ENCODE measurements at places on chromosomes 7 and 10. TPM values are rescaled to one million over a fixed set of nuclear protein-coding genes. Genes with fewer than 3 reads are reported as not detected.

CYP3A4 gene
- not detected for total RNA-seq

NPC1L1 gene
- total RNA-seq: 0.11 TPM

BMS1 gene
- 16.4 TPM for total RNA-seq

PAPOLB gene
- not detected for total RNA-seq

MTURN gene
- total RNA-seq: 9.7 TPM

DNA sequence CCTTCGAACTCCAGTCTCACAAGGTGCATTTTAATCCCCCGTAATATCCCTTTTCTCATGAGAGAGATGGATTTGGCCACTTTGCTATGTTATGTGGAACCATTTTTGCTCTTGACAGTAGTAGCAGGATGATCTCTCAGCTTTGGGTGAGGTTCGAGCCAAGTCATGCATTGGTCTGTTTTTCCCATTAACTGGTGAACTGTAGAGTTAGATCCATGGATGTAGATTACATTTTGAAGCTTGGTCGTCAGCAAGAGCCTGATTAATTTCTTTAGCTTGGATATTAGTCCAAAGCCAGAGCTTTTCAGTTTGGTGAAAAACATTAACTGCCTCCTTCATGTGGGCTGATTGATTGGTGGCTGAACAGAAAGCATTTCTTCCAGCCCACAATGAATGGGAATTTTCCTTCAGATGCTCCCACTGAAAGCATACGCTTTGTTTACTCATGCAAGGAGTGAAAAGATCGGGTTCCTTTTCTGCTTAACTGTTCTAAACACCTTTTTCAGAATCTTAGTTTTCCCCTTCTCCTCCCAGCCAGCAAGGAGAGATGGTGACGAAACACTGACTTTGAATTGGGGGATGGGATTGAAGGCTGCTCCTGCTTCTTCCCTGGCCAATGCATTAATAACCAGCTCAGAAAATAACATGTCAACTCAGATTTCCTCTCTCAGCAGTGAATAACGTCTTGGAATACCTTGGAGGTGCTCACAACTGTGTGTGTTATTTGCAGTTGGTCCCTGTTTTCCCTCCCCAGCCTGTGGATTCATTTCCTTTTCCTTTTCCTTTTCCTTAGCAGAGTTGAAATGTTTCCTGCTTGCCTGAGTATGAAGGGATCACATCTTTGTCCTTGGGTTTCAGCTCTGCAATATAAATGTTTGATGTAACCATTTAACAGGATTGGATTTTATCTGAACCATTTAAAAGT lies 351.8 kb upstream of the FZD8 start:
- no peaks in the 10 kb centered on the region for H3K27me3 ChIP-seq
- H3K36me3 ChIP-seq: no peaks in the 10 kb centered on the region
- no peak for DNase-seq
- H3K27ac ChIP-seq: no peak overlapping the region
- H3K4me3 ChIP-seq: no peak overlapping the region

- DNase-seq: no peak
- H3K27me3 ChIP-seq: no peaks in the 10 kb centered on the region
- H3K4me3 ChIP-seq: no peak overlapping the region
- H3K4me1 ChIP-seq: no peaks in the 10 kb centered on the region
Measured at GRCh38 chr10:1577945-1578344, 159.4 kb downstream of the ADARB2 start.

- H3K36me3 ChIP-seq: no peaks in the 10 kb centered on the region
- DNase-seq: no peak
- peaks cover 28% of the 10 kb centered on the region for H3K27me3 ChIP-seq
- H3K27ac ChIP-seq: no peak overlapping the region
- H3K4me1 ChIP-seq: no peaks in the 10 kb centered on the region
Measured at GRCh38 chr10:4456776-4457175, 369.2 kb upstream of the AKR1E2 start.

- peaks cover 5% of the 10 kb centered on the region for H3K27me3 ChIP-seq
- H3K27ac ChIP-seq: no peak overlapping the region
- no peak for DNase-seq
- no peaks in the 10 kb centered on the region for H3K36me3 ChIP-seq
Measured at GRCh38 chr7:42831718-42832522, 80.0 kb downstream of the C7orf25 start.

GRCh38 chr7:1630700-1631336 lies 39.3 kb upstream of the ELFN1 start:
- H3K36me3 ChIP-seq: peaks cover 3% of the 10 kb centered on the region
- no peak for DNase-seq
- peaks cover 2% of the 10 kb centered on the region for H3K27me3 ChIP-seq
- no peak overlapping the region for H3K27ac ChIP-seq

DNA sequence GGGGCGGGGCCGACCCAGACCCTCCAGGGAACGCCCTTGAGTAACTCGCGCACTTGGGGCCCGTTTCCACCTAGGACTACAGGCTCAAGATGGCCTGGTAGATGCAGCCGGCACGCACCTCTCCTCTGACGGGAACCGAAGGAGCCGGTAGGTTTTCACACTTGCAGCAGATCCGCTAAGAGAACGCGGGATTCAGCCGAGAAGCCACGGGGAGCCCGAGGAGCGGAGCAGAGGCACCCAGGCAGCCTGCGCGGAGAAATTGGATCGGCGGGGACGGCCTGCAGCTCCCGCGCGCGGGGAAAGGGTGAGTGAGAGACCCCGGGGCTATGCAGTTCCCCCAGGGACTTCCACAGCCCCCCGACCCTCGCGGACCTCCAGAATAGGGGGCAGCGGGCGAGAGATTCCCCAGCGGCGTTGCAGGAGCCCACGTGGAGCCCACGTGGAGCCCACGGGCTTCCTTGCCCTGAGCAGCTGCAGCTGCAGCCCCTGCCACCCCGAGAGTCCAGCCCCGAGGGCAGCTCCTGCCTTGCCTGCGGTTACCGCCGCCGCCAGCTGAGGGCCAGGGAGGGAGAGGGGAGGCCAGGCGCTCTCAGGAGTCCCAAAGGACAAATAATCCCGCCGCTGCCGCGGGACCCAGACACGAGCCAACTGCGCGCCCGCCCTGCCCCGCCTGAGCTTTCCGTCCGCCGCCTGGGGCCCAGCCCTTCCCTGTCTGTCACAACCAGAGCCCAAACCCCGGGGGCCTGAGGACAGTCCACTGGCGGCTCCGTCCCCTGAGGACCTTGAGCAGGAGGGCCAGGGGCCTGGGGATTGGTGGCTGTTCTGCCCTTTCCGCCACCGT lies 13.1 kb downstream of the IFT22 start:
- peak overlapping the region; percentile 70 for H3K27ac ChIP-seq
- peak overlapping the region; percentile 87 for H3K4me3 ChIP-seq
- DNase-seq: peak; percentile 49
- peaks cover 22% of the 10 kb centered on the region for H3K27me3 ChIP-seq
- peaks cover 4% of the 10 kb centered on the region for H3K4me1 ChIP-seq

DNA sequence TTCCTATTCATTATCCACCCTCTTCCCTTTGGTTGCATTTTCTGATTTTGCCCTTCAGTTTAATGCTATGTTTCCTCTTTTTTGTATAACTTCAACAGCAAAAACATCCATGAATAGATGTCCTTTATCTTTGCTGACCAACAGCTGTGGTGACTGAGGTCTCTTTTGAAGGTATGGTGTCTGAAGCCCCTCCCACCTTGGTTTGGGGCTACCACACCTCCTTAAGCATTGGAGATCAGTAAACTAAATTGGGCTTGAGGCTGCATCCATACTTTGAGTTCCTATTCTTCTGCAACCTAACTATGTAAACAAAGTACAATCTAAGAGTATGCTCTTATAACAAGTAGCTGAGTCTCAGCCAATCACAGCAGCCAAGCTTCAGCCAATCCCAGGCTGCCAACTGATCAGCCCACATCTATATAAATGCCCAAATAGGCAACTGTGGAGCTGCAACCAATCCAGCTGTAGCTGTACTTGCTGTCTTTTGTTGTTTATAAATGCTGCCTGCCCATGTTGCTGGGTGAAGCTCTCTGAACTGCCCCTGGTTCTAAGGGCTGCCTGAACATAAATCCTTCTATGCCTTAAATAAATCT lies 69.4 kb upstream of the PDLIM1 start:
- DNase-seq: no peak
- H3K27me3 ChIP-seq: peaks cover 12% of the 10 kb centered on the region
- no peaks in the 10 kb centered on the region for H3K36me3 ChIP-seq
- no peak overlapping the region for H3K4me3 ChIP-seq
- H3K4me1 ChIP-seq: no peaks in the 10 kb centered on the region

DNA sequence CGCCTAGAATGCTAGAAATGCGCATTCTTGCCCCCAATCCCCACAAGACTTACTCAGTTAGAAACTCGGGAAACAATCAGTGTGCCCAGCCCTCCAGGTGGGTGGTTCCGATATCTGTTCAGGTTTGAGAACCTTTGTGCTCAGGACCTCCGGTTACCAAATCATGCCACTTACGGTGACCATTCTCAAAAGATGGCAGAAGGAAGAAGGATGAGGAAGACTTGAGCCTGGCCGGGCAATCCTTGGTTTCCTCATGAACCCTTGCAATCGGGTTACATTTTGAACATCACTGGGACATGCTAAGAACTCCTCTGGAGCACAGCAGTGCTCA lies 52.1 kb downstream of the RBM17 start:
- peak overlapping the region; percentile 45 for H3K27ac ChIP-seq
- peak overlapping the region; percentile 60 for H3K4me3 ChIP-seq
- DNase-seq: no peak
- peaks cover 42% of the 10 kb centered on the region for H3K4me1 ChIP-seq

DNA sequence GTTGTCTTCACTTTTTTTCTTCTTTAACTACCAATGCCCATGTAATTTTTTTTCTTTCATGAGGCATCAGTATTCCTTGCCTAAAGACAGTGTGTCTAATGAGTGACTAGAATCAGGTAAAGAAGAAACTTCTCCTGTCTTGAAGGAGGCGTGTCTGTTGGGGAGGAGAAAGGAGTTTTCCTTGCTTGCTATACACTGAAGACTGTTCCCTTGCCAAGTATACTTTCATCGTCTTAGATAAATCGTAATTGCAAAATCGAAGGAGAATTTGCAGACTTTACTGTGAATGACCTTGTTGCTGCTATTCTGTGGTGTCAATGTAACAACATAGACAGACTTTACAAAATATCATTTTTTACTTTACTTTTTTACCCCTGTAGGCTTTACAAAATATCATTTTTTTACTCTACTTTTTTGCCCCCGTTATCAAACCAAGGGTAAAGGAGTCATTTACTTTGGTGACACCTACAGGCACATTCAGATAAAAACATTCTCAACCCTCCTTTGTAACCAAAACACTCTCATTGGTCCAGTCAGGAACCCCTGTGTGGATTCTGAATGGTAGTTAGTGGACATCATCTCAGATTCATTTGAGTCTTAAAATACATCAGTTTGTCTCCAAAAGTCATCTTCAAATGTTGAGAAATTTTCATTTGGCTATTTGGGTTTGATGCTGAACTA lies 232.4 kb downstream of the AHR start:
- peaks cover 5% of the 10 kb centered on the region for H3K36me3 ChIP-seq
- H3K4me1 ChIP-seq: peaks cover 20% of the 10 kb centered on the region
- no peak overlapping the region for H3K4me3 ChIP-seq
- no peak for DNase-seq
- peaks cover 20% of the 10 kb centered on the region for H3K27me3 ChIP-seq

- DNase-seq: no peak
- H3K27ac ChIP-seq: no peak overlapping the region
- no peaks in the 10 kb centered on the region for H3K27me3 ChIP-seq
- H3K4me3 ChIP-seq: no peak overlapping the region
Measured at GRCh38 chr7:101912716-101913110, 95.3 kb downstream of the CUX1 start.

GRCh38 chr10:5581670-5582566 lies 57.2 kb downstream of the CALML3 start:
- no peaks in the 10 kb centered on the region for H3K36me3 ChIP-seq
- H3K4me3 ChIP-seq: no peak overlapping the region
- no peak overlapping the region for H3K27ac ChIP-seq
- no peak for DNase-seq
